DND-41 (cell line): ENCODE measurements at places on chromosomes 5 and 9.

DNA sequence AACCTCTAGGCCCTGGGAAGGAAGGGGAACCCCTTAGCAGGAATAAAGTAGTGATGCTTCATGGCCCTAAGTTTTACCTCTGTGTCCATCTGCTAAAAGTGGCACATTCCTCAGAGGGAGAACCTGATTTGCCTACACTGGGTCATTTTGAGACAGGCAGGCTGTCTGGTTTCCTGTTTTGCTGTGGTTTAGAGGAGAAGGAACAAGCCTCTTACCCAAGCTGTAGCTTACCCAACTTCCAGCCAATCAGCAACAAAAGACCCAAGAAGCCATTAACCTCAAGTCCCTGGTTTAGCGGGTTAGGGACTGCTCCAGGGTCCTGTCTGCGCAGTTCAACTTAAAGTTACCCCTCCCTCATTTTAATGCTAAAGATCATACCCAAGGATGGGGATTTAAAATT lies 411.0 kb downstream of the MAT2B start:
- no peak for DNase-seq

GRCh38 chr9:131671133-131671520 lies 68.7 kb downstream of the RAPGEF1 start:
- no peak for DNase-seq

DNA sequence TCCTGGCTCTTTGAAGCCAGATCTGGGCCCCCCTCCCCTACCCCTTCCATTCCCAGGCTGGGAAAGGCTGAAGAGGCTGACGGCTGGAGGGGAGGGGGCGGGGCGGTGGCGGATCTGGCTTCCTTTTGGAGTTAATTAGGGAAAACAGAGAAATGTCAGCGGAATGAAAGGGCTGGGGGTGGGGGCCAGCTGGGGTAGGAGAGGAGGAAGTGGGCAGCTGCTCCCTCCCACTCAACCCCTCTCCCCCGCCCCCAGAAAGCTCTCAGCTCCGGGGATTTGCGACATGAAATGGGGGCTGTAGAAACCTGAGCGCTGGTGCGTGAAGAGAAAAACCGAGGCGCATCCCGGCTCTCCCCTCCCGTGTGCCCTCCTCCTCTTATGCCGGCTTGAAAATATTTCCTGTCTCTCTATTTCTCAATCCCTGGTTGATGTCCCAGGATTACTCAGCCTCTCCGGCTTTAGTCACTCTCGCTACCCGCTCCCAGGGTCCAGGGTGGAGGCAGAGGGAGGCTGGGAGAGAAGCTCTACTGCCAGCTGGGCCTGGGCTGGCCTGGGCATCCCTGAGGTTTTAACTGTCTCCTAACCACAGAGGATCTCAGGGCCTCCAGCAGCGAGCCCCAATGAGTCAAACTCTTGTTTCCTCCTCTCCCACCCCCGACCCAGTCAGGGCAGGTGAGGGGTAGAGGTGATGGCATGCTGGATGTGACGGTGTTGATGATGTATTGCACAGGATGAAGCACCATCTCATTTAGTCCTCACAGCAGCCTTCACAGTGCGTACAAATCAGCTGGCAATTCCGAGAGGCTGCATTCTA lies 20.1 kb downstream of the PCDHGC5 start:
- peak; percentile 23 for DNase-seq

- no peak for DNase-seq
These were observed 11.4 kb upstream of the DNAH5 start for GRCh38 chr5:13955896-13956295.

GRCh38 chr5:87081511-87082372 lies 185.9 kb upstream of the RASA1 start:
- peak; percentile 45 for DNase-seq

- no peak for DNase-seq
These were observed 158.8 kb downstream of the MACROH2A1 start for GRCh38 chr5:135240283-135240633.

GRCh38 chr9:126150411-126151030 lies 176.1 kb upstream of the MVB12B start:
- DNase-seq: no peak

DNA sequence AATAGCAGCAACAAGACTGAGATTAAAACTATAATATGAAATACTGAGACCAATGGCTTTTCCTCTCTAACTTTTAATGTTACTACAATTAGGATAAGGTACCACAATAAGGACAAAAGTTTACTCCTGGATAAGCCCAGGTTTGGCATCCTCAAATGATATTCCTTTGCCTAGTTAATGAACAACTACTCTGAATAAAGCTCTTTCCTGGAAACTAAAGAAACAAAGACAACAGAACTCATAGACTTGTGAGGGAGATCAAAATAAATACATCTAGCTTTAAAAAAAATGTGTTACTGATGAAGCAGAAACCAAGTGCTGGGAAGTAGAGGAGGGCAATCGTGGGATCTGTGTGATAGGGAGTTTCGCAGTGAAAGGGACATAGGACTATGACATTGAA lies 19.3 kb upstream of the RAPGEF6 start:
- DNase-seq: no peak

- no peak for DNase-seq
These were observed 109.1 kb downstream of the EDIL3 start for GRCh38 chr5:84275609-84276008.

DNA sequence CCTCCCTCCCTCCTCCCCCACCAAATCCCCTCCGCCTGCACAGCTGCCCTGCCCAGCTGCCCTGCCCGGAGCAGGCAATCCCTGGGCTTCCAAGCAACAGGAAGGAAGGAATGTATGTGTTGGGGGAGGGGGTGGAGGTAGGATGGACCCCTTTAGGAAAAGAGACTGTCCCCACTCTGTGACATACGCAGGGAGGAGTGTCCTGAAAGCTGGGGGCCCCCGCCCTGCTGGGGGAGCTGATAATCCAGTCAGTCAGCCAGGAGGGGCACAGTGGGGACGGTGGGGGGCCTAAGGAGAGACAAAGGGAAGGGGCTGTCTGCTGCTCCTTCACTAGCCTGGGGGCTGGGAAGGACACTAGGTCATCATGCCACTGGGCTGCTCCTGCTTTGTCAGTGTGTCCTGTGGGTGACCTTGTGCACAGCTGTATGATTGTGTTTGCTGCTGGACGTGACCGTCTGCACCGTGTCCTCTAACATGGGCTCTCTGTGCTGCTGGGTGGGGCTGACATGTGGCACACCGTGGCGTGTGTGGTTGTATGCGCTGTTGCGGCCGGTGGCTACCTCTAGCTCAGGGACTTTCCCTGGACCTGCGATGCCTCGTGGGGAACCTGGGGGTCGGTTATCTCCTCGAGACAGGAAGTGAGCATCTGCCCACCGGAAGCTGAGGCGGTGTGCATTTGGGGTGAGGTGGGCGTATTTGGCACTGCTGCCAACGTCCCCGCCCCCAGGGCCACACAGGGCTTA lies 3.0 kb downstream of the N4BP3 start:
- DNase-seq: peak; percentile 72

DNA sequence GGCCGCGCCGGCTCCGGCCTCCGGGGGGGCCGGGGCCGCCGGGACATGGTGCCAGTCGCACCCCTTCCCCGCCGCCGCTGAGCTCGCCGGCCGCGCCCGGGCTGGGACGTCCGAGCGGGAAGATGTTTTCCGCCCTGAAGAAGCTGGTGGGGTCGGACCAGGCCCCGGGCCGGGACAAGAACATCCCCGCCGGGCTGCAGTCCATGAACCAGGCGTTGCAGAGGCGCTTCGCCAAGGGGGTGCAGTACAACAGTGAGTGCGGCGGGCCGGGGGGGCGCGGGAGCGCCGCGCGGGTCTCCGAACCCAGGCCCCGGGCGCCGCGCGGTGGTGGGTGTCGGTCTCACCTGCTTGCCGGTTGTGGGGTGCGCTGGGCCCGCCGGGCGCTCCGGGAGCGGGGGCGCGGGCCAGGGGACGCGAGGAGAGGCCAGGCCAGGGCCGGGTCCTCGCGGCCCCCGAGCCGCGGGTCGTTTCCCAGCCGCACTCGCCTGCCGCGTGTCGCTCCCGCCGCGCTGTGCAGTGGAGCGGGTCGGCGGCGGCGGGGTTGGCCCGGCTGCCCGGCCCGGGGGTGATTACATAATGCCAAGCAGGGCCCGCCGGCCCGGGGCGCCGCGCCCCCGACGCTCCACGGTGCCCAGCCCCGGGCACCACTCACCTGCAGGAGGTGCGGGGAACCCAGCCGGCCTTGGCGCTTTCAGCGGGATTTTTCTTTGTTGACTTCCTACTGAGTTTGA lies 492 bp downstream of the RABL6 start:
- DNase-seq: peak; percentile 47

GRCh38 chr9:135772056-135772646 lies 70.2 kb downstream of the KCNT1 start:
- DNase-seq: no peak

GRCh38 chr5:6886866-6887265 lies 173.6 kb downstream of the TENT4A start:
- no peak for DNase-seq

- no peak for DNase-seq
These were observed 145.0 kb downstream of the ADCY2 start for GRCh38 chr5:7540736-7541485.

- no peak for DNase-seq
These were observed 66.4 kb downstream of the PRRT1B start for GRCh38 chr9:131611586-131612315.

DNA sequence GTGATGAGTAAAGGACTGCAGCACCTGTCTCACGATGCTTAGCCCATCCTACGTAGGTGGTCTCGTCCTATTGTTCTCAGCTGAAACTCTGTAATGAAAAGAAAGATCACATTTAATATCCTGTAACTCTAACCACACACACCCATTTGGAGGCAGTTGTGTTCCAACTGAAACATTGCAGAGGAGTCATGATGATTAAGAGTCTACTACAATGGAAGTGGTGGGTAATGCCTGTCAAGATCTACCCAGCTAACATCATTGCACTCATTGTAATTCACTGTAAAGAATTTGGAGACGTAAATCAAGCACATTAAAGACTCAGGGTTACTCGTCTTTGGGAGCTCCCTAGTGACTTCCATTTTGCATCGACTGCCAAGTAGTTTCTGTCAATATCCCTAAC lies 106.0 kb upstream of the PTPN3 start:
- no peak for DNase-seq

DNA sequence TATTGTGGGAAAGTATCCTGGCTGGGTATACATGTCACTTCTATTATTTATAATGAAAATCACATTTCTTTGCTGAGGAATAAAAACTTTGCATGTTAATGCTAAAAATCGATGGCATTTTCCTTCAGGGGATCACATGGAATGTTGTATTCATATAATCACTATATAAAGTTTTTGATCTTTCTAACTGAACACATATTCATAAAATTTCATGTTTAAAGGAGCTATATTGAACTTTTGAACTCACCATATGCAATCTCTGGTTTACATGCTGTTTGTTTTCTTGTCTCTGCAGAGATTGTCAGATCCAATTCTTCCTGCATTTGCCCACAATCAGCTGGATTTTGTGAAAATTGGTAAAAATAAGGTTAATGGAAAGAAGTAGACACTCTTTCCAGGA lies 33.4 kb upstream of the TRAF1 start:
- no peak for DNase-seq

- DNase-seq: no peak
These were observed 23.0 kb downstream of the SPARC start for GRCh38 chr5:151663617-151664293.

DNA sequence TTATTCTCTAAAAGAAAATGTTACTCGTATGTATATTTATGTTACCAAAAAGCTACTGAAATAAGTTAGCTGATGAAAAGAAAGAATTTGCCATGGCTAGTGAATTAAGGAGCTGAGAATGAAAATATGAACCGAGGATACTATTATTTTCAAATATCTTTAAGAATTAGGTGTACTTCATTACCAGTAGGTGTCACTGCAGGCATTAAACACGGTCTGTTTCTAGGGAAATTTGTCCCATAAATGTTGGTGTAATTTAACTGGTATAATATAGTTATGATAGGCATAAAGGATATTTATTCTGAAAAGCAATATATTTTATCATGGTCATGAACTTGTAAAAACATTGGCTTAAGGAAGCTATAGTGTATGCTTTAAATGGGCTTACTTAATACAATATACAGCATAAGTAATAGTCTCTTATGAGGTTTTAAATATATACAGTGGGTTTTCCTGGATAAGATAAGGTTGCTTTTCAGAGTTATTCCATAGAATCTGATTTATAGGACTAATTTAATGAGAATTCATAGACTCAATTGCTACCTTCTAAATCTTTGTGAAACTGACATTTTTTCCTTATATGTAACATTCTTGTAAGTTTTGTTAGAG lies 72.4 kb upstream of the MPDZ start:
- DNase-seq: no peak

DNA sequence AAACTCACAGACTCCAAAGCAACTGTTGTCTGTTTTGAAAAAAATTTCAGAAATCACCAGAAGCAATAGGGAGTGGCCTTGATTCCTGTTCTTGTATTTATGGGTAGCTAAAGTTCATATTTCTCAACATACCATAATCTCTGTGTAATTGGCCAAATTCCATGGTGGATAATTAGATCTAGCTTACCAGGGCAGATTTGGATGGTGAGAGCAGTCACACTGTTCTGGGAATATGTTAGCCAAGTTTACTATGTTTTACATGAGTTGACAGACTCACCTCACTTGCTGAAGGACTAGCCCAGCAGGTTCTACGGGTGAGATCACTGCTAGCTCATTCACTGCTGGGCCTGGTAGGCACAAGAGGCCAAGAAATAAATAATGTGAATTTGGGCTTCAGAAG lies 32.7 kb upstream of the CDKN2B start:
- DNase-seq: no peak

DNA sequence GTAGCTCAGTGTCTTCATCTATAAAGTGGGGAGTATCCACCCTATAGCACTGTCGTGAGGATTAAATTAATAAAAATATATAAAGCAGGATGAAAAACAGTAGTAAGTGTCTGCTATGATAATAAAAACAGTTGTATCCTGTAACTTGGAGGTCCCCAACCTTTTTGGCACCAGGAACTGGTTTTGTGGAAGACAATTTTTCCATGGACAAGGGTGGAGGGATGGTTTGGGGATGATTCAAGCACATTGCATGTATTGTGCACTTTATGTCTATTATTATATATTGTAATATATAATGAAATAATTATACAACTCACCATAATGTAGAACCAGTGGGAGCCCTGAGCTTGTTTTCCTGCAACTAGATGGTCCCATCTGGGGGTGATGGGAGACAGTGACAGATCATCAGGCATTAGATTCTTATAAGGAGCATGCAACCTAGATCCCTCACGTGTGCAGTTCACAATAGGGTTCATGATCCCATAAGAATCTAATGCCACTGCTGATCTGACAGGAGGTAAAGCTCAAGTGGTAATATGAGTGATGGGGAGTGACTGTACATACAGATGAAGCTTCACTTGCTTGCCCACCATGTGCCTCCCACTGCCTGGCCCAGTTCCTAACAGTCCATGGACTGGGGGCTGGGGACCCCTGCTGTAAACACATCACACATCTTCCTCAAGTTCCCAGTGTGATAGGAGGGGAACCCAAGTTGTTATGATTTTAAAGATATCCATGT lies 177.4 kb upstream of the DAPK1 start:
- DNase-seq: no peak

- DNase-seq: no peak
These were observed 19.9 kb upstream of the PCA3 start for GRCh38 chr9:76744336-76744735.

GRCh38 chr5:80069918-80070318 lies 34.8 kb downstream of the THBS4 start:
- no peak for DNase-seq

- DNase-seq: no peak
These were observed 559.1 kb downstream of the CETN3 start for GRCh38 chr5:89850513-89850865.
